ENCODE measurements at places on chromosomes 2 and 18.

- DNase-seq, result no peak
These were observed 214.2 kb downstream of the BCL11A start for GRCh38 chr2:60339286-60339685.

GRCh38 chr2:37581433-37581832, 90.0 kb downstream of the CDC42EP3 start:
- no peak for DNase-seq

DNA sequence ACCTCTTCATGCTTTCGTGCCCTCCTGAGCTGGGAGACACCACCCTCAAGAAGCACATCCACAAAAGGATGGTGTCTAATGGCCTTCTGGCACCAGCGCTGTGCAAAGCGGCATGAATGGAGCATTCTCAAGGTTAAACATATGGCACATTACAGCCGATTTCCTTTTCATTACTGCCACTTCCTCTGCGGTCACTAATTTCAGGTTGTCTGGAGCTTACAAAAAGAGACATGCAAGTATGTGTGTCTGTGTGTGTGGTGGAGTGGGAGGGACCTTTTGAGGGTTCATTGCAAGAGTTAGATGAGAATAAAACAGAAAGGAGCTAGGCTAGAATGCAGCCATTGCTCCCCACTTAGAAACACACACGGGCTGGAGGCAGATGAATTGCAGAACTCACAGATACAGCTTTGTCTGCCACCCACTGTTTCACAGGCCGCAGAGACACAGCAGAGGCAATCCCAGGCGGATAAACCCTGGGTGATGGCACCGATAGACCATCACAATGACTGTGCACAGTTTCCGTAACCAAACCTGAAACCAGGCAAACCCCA, 76.0 kb downstream of the TGIF1 start:
- peak; percentile 61 for DNase-seq

- DNase-seq, result no peak
These were observed 75.4 kb downstream of the SP110 start for GRCh38 chr2:230144355-230144754.

- DNase-seq, result peak; percentile 42
These were observed 7.2 kb downstream of the MTHFD2 start for GRCh38 chr2:74205596-74205995.

DNA sequence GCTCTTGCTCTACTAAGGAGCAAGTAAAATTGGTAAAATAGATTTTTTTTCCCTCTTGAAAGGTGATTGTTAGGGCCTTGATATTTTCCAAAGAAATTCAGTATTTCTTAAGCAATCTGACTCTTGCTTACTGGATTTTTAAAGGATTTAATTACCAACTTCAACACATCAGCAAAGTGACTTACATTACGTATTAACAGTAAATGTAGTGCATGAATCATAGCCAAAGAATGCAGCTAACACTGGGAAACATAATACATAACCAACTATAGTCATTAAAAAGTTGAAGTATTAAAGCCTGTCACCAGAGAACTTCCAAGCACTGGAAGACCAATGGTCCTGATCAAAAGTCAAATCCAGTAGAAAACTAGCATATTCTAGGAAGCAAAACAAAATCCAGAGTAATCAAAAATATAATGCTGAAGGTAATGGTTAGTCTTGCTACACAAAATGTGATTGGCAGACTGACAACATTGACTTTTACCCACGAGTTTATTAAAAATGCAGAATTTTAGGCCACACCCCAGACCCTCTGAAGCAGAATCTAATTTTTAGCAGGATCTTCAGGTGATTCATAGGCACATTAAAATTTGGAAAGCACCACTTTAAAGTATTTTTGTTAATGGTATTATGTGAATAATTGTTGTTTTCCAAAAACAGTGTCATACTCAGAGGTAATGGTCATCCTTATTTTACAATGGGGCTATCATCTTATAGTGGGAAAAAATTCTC, 31.8 kb upstream of the CAVIN2 start:
- DNase-seq, result no peak

GRCh38 chr2:30421604-30422443, 25.2 kb upstream of the LCLAT1 start:
- DNase-seq, result peak; percentile 34

DNA sequence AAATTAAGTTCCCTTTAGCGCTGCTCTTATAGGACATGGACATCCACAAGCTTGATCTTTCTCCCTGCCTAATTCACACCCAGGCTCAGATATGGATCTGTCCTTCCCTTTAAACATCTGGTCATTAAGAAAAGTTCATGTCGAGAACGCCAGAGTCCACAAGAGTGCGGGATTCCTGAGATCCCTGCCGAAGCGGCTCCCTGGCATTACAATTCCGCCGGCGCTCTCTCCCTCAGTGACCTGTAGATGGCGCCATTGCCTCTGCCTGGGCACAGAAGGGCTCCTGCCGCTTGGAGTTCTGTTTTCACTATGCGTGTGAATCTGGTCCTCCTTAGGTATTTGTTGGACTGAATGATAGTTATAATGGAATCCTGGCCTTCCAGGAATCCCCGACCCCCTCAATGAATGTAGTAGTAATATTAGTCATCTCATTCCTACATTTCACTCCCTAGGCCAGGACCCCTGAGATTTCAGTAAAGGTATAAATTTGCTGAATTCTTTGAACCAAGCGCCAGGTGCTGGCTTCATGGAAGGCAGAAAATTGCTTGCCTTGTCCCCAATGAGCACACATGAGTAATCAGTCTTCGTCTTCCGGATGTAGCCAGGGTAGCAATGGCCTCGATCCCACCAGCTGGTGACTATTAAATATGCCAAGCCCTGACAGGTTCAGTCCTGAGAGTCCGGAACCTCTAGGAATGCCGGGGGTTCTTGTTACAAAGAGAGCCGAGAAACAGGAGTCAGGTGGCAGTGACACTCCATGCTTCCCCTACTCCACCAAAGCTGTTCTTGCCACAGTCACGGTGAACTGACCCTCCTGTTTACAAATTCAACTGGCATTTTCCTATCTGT, 26.4 kb upstream of the CD207 start:
- DNase-seq, result peak; percentile 76

GRCh38 chr18:543447-544078, 36.6 kb upstream of the CETN1 start:
- DNase-seq, result no peak

GRCh38 chr18:33700513-33700976, 122.5 kb downstream of the ASXL3 start:
- no peak for DNase-seq

DNA sequence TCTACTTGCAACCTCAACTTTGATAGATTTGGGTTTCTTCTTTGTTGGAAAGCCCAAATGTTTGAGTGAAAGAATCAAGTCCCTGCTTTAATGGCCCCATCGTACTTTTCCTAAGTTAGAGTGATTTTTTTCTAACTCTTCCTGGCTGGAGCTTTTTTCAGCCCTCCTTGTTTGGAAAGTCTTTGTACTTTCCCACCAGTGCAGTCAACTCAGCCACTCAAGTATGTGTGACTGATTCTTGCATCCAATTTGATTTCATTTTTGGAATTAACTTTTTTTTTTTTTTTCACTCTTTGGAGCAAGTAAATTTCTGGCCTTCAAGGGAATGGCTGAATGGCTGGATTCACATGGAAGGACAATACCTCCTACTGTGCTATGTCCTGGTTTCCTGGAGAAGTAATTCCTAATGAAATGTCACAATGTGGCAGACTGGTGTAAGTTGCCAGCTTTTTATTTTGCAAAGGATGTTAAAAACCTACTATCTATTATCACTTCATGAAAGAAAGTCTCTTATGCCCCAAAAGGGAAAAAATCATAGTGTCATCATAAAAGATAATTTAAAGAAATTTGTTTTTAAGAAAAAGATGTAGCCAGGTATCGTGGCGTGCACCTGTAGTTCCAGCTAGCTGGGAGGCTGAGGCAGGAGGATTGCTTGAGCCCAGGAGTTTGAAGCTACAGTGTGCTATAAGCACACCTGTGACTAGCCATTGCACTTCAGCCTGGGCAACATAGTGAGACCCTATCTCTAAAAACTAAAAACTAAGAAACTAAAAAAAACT, 76.0 kb upstream of the ZFP36L2 start:
- DNase-seq, result no peak

- no peak for DNase-seq
These were observed 2.4 kb downstream of the RPE start for GRCh38 chr2:210004881-210005280.

- no peak for DNase-seq
These were observed 190.7 kb downstream of the MTCL1 start for GRCh38 chr18:8895987-8896619.

- no peak for DNase-seq
These were observed 54.7 kb downstream of the BIN1 start for GRCh38 chr2:127052057-127052770.

DNA sequence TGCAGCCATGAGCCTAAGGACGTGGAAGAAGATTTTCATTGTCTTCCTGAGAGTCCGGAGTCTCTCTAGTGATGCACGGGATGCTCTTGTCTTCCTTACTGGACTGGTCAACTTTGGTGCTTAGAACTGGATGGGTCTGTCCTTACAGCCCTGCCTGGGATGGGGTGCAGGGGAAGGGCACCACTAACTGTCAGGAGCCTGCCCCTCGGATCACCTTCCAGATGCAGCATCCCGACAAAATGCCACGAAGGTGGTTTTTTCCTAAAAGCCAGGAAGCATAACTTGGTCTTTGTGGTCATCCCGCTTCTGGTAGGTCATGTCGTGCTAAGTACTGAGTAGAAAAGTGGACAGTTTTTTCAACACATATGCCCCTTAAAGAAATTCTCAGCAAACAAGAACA, 207.4 kb upstream of the TWIST2 start:
- peak; percentile 5 for DNase-seq

DNA sequence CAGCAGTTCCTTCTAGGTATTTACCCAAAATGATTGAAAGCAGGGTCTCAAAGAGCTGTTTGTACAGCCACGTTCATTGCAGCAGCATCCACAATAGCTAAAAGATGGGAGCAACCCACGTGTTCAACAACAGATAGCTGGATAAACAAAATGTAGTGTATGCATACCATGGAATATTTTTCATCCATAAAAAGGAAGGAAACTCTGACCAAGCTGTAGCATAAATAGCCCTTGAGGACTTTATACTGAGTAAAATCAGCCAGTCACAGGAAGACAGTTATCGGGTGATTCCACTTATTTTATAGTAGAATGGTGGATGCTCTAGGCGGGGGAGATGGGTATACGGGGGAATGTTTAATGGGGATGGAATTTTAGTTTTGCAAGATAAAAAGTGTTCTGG, 7.5 kb downstream of the TRAPPC12 start:
- DNase-seq, result no peak

GRCh38 chr18:45637546-45638327, 22.5 kb downstream of the SLC14A2 start:
- DNase-seq, result no peak

GRCh38 chr2:33013684-33014110, 66.9 kb downstream of the LTBP1 start:
- DNase-seq, result no peak

DNA sequence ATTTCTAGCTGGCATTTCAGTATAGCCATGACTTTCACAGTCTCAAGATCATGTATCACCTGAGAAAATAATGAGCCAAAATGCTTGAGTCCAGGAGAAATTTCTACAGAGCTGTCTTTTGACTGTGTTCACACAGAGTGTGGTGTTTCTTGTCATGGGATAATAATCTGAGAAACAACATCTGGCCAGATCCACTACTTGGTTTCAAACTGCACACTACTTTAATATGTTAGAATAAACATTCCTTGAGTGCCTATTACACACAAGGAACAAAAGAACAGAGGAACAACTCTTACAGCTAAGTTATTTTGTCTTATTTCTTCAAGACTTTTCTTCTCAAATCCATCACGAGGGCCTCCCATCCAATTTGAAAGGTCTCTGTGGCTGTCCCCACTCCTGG, 108.3 kb downstream of the SS18 start:
- no peak for DNase-seq

GRCh38 chr2:134193006-134193405, 60.9 kb upstream of the MGAT5 start:
- DNase-seq, result no peak

DNA sequence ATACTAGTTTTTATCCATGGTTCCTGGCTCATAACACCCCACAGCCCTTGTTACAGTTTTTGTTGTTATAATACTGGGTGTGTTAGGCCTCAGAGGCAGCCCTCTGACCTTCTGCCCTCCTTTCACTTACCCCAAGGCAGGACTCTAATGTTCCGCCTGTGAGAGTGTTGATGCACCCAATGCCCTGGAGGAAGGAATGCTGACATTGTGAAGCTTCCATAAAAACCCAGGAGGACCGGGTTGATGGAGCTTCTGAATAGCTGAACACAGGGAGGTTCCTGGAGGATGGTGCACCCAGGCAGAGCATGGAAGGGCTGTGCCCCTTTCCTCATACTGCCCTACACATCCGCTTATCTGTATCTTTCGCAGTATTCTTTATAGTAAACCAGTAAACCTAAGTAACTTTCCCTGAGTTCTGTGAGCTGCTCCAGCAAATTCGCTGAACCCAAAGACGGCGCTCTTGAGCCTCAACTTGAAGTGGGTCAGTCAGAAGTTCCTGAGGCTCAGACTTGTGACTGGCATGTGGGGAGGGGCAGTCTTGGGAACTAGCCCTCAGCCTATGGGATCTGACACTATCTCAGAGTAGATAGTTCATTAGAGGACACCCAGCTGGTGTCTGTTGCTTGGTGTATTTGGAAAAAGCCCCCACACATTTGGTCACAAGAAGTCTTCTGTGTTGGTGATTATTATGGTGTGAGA, 10.4 kb downstream of the STON1 start:
- no peak for DNase-seq

DNA sequence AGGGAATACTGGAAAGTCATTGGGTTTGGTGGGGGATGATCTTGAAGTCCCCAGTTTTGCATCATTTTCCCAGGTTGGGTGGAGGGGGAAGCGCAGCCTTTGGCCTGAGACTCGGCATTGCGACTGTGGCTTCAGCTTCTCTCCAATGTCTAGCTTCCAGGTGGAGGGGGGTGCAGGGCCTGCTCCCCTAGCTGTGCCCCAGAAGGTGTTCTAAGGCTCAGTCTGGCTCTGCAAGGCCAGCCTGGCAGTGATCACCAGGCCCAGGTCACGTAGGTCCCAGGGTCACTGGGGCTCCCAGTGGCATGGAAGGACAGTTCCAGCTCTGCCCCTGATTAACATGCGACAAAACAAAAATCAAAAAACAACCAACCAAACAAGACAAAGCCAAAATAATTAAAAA, 56.9 kb upstream of the HAAO start:
- no peak for DNase-seq

DNA sequence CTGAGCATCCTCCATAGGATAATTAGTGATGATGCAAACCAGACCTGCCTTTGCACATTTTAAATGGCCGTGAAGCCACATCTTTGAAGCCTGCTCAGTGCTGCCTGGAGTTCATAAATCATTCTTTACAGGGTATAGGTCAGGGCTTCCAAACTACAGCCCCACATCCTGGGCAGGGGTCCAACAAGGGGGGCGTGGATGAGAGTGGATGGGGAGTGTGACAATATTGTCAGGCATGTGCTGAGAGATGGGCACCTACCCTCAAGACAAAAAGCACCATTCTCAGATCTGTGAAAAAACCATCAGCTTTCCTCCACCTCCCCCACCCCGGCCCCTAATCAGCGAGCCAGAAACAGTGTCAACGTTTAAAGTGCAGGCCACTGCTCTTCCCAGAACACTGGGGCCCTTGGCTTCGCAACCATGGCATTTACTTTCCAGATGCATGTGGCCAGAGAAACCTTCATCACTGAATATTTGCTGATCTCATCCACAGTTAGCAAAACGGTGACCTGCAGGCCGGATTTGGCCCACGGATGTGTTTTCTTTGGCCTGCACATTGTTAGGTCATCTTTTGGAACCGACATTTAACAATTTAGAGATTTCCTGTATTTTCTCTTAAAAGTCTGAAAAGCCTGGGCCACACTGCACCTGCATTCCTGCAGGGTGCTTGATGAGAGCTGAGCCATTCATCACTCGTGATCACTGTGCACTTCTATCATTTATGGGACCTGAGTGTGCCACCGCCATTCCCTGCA, 130.7 kb downstream of the ANKRD44 start:
- no peak for DNase-seq
